ENCODE measurements at places on chromosomes 4 and X.

DNA sequence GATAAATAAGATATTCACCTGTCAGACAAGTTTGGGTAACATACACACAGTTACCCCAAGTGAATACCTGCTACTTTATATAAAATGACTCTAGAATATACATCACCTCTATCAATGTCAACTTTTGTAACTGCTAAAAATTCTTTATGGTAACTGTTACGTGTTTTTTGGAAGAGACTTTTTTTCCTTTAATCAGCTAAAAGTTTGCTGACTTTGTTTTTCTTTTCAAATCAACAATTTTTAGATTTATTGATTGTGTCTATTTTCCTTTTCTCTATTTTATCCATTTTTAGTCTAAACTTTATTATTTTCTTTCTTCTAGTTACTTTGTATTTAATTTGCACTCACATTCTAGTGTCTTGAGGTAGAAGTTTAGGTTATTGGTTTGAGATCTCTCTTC is 1106.6 kb upstream of the LCORL start:
- no peak for DNase-seq

DNA sequence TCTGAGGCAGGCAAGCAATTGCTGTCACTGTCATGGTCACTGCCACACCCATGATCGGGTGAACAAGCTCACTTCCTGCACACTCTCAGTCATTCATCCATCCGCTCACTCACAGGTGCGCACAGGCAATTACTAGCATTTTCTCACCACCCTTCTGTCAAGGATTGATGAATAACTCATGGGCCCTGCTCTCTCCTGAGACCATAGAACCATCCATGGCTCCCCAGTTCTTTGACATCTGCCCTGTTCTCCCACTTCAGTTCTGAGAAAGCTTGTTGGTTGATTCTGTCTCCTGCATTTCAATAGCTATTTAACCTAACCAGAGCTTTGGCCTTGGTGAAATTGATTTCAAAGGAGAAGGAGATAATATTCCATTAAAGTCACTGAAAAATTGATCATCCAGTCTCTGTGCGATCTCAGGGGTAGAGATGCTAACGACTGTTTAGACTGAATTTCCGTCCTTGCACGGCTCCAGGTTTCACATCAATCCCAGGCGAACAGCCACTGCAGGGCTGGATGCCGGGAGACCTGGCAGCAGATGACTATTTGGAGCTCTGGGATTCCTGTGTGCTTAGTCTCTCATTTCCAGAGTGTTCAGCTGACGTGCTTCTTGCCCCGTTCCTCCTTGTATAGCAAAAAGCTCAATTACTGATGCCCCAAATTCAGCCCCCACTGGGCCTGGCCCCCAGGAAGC is 36.9 kb upstream of the ADRA2C start:
- DNase-seq = no peak

DNA sequence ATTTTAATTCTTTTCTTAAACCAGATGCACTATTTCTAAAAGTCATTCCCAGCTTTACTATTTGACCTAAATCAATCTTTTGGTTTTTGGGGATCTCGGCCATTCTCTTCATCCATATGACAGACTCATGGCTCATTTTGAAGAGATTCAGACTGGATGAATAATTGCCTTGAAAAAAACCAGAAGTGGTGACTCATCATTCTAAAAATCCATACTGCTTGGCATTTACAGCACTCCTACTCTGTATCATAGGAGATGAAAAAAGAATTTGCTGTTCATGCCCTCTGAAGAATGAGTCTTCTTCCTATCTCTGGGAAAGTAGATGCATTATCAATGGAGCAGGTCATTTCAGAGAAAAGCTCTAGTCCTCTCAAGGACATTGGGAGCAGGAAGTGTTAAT is 220.5 kb upstream of the RPS6KA3 start:
- DNase-seq = no peak

- no peak for DNase-seq
Measured at GRCh38 chr4:80197601-80198440, 518 bp downstream of the PRDM8 start.

DNA sequence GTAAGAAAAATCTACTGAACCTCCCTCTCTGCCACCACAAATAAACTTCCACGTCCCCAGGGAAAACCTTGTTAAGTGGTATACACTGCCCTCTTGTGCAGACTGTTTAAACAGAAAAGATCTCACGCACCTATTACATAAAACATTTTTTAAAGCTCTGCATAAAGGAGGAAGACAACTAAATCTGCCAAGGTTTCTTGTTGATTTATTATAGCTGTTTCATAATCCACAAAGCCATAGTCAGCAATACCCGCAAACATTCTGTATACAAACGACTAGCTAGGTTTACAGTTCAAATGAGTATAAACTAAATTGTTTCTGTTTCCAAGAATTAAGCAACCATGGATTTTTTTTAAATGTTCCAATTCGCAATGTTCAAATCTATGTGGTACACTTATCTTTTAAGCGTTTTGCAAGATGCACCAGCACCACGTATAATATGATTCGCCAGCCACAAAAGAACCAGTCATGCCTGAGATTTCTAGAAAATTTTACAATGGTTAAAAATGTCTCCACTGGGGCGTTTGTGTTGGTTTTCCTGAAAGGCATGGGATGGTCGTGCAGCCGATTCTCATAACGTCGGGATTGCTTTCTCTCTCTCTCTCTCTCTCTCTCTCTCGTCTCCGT is 164.6 kb downstream of the PRKX start:
- DNase-seq = no peak

GRCh38 chrX:85037114-85037513 is 33.4 kb downstream of the APOOL start:
- DNase-seq = no peak

DNA sequence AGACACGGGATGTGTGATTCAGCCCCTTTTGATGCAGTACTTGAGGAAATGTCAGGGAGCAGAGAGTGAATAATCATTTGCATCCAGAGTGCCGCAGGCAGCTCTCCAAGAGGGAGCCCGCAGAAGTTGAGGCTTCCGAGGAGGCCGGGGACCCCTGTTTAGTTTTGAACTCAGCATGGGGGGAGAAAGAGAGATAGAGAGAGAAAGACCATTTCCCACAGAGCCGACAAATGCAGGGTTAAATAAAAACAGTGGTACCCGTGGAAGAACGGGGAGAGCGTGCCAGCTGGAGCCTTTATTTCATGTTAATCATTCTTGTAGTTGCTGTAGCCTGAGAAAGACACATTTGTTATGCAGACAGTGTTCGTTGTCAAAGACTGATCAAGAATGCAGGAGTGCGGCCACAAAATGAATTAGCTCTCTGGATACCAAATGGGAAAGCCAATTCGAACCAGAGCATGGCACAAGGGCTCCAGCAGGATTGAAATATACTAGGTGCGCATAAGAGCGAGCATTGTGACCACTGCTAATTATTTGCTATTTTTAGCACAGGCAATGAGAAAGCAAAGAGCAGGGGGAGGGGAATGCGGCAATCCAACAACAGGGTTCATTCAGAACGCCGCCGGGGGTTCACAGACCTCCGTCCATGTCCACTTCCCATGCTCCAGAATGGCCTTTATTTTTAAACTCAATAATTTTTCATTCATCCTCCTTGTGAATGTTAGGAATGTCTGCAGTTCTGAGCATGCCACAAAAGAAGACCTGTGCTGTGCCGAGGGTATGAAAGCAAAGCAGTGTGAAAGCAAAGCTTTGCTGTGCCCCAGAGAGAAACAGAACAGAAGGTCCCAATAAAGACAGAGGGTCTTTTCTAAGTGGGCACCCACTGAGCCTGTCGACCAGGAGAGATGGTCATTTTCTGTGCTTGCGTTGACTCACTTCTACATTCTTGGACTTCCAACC is 243.9 kb upstream of the VCX3A start:
- DNase-seq = no peak

DNA sequence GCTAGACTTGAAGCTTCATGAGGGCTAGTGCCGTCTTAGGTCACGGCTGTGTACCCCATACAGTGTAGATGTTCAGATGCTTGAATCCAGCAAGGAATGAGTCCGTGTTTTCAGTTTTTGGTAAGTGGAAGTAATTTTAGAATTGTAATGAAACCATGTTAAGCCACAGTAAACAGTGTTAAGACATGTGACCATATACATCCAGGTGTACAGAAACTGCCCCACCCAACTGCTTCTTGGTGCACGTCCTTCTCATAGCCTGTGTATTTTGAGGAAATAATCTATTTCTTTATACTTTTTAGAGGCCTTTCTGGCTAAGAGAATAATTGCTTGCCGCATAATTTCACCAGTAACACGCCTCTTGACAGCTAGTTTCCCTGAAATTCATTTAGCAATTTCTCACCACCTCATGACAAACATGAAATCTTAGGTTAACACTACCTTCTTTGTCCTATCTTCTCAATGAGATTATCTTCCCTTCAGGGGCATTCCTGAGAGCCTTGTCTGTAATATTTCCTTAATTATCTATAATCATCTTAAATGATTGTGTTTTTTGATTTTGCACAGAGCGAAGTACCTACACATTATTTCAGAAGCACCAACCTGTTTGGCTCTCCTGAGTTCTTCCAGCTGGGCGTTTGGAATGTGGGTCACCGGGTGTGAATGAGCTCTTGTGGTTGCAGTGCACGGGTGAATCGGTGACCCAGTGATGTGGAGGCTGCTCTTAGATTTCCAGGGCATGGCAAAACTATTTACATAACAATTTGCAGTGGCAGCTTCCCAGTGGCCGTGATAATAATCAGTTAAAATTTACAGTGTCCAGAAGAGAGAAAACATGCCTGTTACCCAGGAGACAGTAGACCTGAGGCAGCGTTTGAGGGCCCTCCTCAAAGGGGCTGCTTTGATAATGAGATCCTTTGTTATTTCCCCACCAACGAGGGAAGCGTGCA is 50.2 kb upstream of the TADA2B start:
- DNase-seq = no peak

GRCh38 chrX:65406532-65406931 is 128.1 kb downstream of the LAS1L start:
- DNase-seq = peak; percentile 2

DNA sequence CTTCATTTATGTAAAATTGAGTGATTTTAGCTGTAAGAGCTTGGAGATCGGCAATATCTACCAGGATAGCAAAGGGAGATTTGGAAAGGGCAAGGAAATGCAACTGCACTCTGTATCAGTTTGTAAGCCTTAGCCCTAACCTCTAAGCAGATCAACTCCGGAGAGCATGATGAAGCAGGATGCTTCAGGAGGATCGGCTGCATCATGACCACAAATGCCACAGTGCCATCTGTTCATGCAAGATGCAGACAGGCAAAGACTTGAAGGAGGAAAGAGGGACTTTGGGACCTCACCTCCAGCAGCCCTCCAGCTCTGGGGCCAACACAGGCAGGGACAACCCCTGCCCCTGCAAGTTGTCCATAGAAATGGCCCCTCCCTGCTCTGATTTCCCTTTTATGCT is 377.6 kb upstream of the GATB start:
- DNase-seq = no peak

DNA sequence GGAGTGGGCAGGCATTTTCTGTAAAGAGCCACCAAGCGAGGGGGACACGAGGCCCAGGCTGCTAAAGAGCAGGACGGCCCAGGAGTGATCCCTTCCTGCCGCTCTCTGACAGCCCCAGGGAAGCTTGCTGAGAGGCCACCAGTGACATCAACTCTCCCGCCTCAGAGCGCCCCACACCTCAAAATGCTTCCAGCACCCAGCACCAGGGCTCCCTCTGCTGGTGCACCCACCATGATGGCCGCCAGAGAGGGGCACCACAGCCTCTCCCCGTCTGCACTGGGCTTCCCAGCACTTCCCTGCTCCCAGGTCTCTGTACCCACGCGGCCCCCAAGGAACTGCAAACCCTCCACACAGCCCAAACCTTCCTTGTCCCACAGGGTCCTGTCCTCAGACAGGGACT is 40.4 kb downstream of the GAK start:
- DNase-seq = no peak

GRCh38 chr4:128501239-128501638 is 213.6 kb upstream of the PGRMC2 start:
- no peak for DNase-seq

DNA sequence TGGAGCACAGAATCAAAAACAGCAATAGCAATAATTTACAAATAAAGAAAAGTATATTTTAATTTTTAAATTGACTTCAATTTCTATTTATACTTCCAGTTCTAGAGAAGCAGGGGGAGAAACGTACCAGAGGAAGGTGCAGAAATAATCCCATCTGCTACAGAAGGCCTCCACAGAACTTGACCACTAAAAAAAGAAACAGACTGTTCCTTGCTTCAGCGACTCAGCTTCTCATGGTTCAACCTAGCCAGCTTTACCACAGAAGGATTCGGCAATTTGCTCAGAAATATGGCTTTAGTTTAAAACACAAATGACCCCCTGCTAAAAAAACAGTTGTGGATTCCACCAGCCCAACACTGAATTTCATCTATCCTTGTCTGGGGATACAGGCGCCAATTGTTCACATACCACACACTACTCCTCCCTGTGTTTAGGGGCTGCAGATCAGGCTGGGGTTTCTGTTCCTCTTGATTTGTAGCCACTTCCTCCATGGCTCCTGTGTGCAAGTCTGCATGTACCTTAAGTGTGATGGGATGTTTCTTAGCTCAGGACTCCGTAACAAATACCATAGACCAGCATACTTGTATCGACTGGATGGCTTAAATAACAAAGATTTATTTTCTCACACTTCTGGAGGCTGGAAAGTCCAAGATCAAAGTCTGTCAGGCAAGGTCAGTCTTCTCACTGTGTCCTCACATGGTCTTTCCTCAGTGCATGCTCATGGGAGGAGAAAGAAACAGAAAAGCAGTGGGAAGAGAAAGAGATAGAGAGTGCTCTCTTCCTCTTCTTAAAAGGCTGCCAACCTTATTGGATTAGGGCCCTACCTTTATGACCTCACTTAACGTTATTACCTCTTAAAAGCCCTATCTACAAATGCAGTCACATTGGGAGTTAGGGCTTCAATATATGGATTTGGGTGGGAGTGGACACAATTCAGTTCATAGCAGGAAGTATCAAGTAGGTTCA is 79.1 kb downstream of the AMOT start:
- DNase-seq = no peak

DNA sequence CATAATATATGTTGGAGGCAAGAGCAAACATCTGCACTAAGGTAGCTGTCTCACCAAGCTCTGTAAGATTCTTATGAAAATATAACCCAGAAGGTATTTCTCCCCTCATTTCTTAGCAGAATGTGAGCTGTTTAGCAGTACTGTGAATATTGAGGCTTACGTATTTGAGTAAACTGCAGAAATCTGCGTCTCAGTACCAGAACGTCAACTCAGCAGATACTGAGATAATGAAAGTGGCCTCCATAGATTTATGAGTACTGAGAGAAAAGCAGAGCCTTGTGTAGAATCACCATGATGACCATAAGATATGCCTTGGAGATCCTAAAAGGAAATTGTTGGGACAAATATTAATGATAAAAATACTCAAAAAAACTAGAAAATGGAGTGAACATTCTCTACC is 296.7 kb upstream of the TECRL start:
- DNase-seq = no peak

DNA sequence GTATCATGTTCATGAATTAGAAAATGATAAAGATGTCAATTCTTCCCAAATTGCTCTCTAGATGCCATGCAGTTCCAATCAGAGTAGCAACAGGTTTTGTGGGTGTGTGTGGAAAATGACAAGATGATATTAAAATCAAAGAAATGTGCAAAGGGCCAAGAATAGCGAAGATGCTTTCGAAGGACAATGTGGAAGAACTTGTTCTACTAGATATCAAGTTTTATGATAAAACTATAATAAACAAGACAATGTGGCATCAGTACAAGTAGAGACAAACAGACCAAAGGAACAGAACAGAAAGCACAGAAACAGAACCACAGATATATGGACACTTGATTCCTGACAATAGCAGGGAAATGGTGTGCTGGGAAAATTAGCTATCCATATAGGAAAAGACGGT is 9.0 kb downstream of the TAB3 start:
- no peak for DNase-seq

Measured in stimulated activated CD4-positive, alpha-beta T cell treated with anti-CD3 and anti-CD28 coated beads, TNF-alpha, amount 100 ng/mL, for 4 hours (primary cell).